ENCODE measurements at places on chromosomes 12 and 14.

DNA sequence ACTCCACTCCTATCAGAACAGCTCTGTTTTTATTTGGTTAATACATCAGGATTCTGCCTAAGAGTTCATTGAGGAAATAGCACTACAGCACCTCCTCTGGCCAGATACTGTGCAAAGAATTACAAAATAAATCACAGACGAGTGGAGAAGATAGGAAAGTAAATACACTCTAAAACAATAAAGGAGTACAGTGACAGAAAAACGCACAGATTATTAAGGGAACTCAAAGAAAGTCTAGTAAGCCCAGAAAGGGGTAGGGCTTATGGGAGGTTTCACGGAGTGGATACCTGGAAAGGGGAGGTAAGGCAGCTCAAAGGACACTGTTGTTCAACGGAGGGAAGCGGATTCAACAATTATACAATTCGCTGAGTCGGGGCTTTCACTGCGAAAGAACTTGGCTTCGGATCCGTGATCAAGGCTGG, 5.5 kb downstream of the OR10AD1 start:
- DNase-seq, result peak; percentile 42

DNA sequence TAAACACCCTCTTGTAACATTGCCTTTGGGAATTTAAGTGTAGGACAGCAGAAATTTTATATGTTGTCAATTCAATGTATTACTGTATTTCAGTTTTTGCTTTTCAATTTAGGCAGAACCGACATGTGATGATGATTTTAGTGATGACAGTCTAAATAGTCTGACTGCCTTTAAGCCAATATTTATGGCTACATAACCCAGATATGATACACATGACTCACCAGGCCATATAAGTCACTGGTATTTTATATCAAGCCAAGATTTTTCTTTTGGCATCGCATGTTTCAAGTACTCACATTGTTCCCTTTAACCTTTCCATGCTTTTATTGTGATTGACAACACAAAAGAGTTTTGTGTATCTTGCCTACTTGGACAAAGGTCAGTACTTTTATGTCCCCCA, 13.6 kb upstream of the PPM1A start:
- DNase-seq, result no peak

- DNase-seq, result no peak
These were observed 34.1 kb upstream of the SPTSSA start for GRCh38 chr14:34496007-34496678.

DNA sequence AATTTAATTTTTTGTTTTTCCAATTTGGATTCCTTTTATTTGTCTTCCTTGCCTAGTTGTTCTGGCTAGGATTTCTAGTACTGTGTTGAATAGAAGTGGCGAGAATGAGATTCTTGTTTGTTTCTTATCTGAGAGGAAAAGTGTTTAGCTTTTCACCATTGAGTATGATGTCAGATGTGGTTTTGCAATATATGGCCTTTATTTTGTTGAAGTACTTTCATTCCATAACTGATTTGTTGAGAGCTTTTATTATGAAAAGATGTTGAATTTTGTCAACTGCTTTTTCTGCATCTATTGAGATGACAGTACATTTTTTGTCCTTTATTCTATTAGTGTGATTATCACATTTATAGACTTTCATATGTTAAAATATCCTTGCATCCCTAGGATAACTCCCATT, 462.0 kb downstream of the CCDC91 start:
- no peak for DNase-seq

DNA sequence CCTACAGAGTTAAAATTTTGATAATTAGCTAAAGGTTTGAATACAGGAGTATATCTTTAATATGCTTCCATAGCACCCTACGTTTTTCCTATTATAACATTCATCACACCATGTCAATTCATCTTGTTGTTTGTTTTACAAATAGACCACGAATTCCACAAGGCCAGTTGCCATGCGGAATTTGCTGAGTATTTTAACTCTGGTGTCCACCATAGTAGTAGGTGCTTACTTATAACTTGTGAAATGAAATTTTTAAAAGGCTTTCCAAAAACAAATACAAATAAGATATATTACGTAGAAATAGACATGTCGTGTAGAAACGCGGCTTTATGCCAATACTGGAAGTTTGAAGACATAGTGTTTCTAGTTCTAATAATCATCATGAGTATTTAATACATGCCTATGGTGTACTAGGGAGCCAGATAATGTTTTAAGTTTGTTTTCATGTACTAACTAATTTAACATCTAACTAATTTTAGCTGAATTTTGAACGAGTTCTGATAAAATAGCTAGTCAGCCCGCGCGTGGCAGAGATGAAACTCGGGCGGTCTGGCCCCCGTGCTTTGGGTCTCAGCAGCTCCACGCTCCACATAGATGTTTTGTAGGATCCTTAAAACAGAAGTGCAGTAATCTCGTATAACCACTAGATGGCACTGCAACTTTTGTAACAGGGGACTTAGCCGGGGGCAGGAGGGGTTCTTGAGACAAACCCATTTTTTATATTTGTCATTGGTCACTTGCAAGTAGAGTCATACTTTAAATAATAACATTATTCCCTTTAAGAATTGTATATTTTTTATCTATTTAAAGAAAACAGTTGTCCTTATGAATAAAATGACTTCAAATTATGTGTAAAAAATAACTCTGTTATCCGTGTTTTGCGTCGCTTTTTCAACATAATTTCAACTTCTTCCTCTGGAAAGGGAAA, 10.2 kb downstream of the CD69 start:
- DNase-seq, result peak; percentile 85

DNA sequence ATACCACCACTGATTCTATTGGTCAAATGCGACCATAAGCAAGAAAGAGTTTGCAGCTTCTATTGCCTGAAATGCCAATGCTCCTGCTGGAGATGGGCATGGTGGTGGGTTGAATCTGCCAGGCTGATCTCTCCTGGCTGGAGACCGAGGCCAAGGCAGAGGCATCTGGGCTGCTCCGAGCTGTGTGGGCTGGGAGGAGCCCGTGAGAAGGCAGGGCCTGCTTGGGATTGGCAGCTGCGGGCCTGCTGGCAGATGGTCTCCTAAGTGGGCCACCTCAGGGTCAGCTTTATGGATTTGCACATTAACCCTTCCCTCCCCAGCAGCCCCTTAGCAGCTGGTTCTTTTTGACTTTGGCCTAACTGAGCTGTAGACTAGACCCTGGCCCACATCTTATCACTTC, 25.4 kb downstream of the SRRM4 start:
- DNase-seq, result no peak

- no peak for DNase-seq
These were observed 11.8 kb downstream of the STON2 start for GRCh38 chr14:81388336-81388735.

DNA sequence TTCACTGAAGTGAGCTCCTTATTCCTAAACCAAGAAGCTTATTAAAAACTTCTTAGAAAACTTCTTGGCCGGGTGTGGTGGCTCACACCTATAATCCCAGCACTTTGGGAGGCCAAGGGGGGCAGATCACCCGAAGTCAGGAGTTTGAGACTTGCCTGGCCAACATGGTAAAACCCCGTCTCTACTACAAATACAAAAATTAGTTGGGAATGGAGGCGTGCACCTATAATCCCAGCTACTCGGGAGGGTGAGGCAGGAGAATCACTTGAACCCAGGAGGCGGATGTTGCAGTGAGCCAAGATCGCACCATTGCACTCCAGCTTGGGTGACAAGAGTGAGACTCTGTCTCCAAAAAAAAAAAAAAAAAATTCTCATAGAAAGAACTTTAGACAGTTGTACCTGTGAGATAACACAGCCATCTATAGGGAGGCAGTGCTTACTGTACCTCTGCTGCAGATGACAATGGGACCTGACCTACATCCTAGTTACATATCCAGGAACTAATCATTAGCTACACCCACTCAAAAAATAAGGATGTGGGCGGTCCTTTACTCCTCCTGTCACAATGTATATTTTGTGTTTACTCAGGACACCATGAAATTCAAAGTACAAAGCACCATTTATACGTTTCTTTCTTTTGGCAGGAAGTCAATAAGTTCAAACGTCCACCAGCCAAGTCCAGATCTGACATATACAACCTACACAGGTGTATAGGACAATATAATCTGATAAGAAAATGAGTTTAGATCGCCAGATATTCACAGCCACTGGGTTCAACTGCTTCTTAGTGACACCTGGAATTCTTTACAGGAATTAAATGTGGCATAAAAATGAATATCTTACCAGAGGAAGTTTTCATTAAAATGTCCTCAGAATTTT, 14.9 kb downstream of the STXBP6 start:
- peak; percentile 74 for DNase-seq

- no peak for DNase-seq
These were observed 17.9 kb downstream of the HRK start for GRCh38 chr12:116863275-116863767.

GRCh38 chr12:93829016-93829415, 151.8 kb downstream of the CRADD start:
- DNase-seq, result no peak
